ENCODE measurements at places on chromosomes 1 and 21.

DNA sequence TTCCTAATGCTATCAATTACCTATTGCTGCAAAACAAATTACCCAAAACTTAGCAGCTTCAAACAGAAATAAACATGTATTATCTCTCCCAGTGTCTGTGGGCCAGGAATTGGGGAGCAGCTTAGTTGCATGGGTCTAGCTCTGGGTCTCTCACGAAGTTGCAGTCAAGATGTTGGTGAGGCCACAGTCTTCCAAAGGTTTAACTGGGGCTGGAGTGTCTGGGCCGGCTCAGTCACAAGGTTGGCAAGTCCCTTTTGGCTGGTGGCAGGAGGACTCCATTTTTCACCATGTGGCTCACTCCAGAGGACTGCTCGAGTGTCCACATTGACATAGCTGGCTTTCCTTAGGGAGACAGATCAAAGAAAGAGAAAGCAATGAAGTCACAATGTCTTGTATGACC is 5.0 kb upstream of the LRP8 start:
- no peak for DNase-seq

DNA sequence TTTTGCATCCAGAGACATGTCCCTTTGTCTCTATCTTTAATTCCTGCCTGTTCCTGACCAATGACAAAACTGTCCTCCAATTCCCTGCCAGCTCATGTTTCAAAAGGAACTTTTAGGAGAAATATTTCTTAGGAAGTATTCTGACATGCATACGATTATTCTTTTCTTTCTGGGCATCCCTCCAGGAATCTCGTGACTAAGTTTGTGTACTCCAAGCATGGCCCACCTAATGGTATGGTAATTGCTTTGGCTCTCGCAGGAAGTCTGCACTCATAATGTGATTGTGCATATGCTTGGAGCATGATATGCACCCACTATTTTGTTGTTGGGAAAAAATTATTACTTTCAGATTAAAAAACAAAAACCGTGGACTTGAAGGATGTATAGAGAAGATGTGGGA is 256.4 kb downstream of the PRDM2 start:
- no peak for DNase-seq

- DNase-seq: no peak
Measured at GRCh38 chr1:63861052-63861691, 87.4 kb downstream of the ROR1 start.

GRCh38 chr1:60541831-60542532 is 468.4 kb upstream of the C1orf87 start:
- DNase-seq: no peak

GRCh38 chr1:23102289-23102688 is 66.4 kb downstream of the LUZP1 start:
- no peak for DNase-seq

- DNase-seq: no peak
Measured at GRCh38 chr1:6181347-6181770, 1.2 kb upstream of the CHD5 start.

GRCh38 chr1:6508816-6509189 is 17.3 kb upstream of the PLEKHG5 start:
- no peak for DNase-seq

GRCh38 chr1:78619446-78619802 is 824 bp upstream of the IFI44L start:
- no peak for DNase-seq

GRCh38 chr21:31537872-31538576 is 121.5 kb upstream of the SOD1 start:
- no peak for DNase-seq

DNA sequence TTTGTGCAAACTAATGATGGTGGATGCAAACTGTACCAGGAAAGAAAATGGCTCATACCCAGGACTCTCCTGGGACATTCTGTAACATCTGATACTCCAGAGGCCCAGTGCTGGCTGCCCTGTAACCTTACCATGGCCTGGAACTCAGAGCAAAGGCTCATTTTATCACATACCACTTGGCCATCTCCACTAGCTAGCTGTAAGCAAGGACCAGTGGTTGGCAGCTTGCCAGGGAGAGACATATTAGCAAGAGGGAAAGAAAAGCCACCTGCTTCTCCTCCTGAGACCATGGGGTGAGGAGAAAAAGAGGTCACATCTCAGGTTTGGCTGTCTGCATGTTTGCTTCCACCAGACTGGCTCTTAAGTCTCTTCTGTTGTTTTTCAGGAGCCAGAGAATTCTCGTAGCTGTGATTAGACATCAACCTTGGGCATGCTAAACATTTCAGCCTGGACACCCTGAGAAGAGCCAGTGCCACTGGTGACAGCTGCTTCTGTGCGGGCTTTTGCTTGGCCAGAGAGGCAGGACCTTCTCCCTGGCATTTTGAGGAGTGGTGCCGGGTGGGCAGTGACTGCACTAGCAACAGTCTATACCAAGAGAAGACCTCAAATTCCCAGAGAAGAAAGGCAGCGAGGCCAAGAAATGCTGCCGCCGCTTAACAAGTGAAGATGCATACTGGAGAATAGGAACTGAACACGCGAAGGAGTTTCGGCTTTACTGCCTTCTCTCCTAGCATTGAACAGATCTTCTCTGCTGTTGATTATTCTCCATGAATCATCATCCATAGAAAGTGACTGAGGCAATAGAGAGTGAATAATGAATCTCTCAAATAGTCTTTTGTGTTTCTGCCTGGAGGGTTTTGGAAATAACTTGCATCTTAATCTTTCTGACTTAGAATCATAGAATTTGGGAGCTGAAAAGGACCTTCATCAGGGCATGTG is 6.7 kb upstream of the INKA2 start:
- DNase-seq: no peak

GRCh38 chr21:28310171-28310685 is 682.4 kb downstream of the LTN1 start:
- DNase-seq: no peak

DNA sequence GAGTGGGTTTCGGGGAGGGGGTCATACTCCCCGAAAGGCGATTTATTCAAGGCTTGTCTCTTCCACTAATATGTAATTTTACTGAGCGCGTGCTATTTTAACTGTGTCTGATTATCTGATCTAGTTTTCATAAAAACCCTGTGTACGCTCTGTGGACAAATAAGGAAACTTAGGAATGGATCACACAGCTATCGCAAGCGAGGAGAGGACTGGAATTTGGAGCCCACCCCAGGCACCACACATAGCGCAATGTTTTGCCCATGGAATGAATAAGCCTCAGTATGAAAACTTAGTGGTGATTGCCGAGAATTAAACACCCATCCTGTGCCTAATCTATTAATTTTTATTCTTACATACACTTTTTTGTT is 9.8 kb upstream of the RAB42 start:
- DNase-seq: no peak

DNA sequence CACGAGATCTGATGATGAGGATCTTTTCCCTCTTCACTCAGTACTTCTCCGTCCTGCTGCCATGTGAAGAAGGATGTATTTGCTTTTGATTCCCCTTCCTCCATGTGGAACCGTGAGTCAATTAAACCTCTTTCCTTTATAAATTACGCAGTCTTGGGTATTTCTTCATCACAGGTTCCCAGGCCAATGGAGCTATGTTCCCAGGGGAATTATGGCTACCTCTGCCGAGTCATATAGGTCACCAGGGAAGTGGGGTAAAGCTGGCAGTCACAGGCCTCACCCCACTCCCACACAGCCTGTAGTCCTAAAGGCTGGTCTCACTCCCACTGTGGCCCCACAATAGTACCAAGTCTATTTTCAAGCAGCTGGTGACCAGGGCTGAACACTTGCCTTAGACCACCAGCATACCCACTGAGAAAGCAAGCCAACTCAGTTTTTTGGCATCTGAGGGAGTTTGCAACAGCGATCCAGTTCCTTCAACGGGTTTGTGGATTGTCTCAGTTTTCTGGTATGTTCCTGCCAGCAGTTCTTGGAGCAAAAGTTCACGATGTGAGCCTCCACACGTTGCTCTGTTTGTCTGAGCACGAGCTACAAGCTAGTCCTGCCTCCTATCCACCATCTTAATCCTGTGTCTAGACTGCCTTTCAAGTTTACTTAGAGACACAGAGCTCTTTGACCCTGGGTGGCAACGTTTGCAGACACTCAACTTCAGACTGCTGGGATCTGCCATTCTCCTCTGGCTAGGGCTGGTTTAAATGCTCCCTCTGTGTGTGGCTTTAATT is 104.5 kb downstream of the CENPF start:
- DNase-seq: no peak

GRCh38 chr1:248831842-248832241 is 6.1 kb upstream of the SH3BP5L start:
- no peak for DNase-seq

DNA sequence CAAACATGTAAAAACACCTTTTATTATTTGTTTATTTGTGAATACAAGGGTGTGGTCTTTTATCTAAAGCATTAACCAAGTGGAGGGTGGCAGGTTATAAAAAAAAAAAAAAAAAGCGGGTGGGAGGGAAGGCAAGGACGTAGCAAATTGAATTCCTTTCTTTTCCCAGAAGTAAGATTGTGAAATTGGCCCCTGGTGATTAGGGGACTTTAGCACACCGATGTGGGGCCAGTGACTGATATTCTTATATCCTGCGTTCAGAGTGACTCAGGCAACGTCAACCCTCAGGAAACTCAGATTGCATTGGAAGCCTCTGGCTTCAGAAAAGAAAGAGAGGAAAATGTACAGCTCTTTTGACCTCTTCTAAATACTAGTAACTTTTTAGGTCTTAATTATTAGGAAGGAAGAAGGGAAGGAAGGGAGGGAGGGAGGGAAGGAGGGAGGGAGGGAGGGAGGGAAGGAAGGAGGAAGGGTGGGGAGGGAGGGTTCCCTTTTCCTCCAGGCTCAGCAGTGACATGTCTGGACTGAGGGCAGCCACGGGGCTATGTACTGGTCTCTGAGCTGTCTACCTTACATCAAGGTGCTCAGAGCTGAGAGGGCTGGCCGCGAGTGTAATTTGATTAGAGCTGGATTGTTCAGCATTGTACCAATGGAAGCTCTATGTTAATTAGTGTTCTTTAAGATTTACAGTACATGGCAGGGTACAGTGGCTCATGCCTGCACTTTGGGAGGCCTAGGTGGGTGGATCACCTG is 30.2 kb downstream of the EVA1C start:
- no peak for DNase-seq

- DNase-seq: no peak
Measured at GRCh38 chr1:178300352-178300699, 196.4 kb downstream of the CLEC20A start.

GRCh38 chr1:87325982-87326738 is 2.5 kb upstream of the LMO4 start:
- peak; percentile 45 for DNase-seq

DNA sequence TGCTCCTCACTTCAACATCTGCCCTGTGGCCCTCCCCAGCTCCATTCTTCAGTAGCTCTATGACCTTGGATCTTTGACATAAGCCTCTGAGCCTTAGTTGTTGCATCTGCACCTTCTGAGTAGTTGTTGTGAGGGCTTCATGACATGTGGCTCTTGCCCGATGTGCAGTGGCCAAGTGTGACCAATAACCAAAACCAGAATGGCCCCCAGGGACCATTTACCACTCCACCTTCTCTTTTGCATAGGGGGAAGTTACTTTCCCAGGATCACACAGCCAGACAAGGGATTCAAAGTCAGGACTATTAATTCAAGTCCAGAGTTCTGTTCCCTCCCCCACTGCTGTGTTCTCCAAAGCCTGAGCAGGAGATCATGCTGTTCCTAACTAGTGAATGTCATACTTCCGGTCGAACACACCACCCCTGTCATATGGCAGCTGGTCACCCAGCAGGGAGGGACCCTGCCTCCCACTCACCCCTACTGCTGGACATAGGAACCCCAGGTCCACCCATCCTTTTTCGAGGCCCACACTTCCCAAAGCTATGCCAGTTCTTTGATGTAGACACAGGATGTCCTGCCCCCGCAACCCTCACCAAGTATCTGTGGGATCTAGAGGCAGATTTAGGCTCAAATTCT is 4.0 kb downstream of the FGR start:
- no peak for DNase-seq

- no peak for DNase-seq
Measured at GRCh38 chr1:239922778-239923522, 168.7 kb upstream of the FMN2 start.

DNA sequence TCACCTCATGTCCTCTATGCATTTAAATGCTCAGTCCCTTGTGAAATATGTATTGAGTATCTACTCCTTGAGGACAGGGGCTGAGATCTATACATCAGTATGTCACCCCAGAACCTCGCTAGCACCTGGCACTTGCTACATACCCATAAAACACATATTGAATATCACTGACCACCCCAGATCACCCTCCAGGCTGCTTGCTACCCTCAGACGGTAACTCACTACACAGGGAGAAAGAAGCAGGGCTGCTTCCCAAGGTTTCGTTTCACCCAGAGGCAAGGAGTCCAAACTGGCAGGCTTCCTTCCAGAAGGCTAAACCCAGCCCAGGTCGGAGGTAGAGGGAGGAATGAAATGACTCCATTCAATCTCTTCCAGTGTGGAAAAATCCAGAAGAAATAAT is 8.5 kb downstream of the INKA2 start:
- DNase-seq: no peak

- no peak for DNase-seq
Measured at GRCh38 chr1:198185759-198186158, 29.0 kb downstream of the NEK7 start.

DNA sequence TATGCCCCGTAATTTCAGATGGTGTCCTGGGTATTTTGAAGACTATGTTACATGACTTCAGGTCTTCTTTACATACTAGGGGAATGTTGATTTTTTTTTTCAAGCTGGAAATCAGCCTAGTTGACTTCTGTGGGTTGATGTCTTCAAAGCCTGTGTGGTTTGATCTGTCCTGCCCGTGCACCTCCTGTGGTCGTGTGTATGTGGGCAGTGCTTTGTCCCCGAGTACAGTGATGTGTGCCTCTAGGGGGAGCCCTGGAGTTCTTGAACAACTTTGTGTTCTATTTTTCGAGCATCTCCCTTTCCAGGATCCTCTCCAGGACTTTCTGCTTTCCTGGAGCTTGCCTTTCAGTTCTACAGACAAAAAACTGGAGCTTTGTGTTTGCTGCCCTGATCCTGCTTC is 28.9 kb downstream of the OBSCN start:
- peak; percentile 76 for DNase-seq

GRCh38 chr1:94327001-94327690 is 89.8 kb upstream of the ARHGAP29 start:
- no peak for DNase-seq

GRCh38 chr1:41751804-41752513 is 166.8 kb downstream of the HIVEP3 start:
- no peak for DNase-seq

GRCh38 chr1:235858766-235859165 is 7.9 kb downstream of the LYST start:
- DNase-seq: no peak

DNA sequence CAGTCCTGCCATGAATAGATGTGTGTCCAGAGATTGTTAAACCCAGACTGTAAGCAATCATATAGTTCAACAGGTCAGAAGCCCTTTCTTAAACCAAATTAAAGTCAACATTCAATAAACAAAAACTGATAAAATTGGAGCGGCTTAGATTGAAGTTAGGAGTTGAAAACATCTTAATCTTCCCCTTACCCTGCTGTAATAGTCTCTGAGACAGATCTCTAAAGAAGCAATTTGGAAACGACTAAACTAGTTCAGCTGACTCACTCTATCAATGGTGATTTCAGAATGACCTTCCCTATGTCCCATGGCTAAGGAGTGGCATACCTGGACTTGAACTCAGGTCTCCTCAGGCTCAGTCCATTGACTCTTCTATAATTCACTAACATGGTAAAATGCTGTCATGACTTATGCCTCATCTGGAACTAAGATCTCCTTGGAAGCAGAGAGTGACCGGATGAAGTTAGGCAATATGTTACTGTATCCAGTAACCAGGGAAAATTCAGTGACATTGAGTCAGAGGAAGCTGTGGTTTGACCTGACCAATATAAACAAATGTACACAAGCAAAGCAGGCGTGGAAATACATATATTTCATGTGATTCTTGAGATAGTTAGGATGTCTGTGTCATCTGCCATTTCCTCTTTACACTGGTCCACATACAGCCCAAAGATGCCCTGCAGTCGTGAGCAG is 30.1 kb downstream of the SGIP1 start:
- no peak for DNase-seq

All from K562 (cell line).